ENCODE measurements at places on chromosomes 4 and X. TPM values are rescaled to one million over a fixed set of nuclear protein-coding genes. Genes with fewer than 3 reads are reported as not detected.

- no peak for DNase-seq
Measured at GRCh38 chrX:67725471-67725870, 181.7 kb downstream of the AR start.

DNA sequence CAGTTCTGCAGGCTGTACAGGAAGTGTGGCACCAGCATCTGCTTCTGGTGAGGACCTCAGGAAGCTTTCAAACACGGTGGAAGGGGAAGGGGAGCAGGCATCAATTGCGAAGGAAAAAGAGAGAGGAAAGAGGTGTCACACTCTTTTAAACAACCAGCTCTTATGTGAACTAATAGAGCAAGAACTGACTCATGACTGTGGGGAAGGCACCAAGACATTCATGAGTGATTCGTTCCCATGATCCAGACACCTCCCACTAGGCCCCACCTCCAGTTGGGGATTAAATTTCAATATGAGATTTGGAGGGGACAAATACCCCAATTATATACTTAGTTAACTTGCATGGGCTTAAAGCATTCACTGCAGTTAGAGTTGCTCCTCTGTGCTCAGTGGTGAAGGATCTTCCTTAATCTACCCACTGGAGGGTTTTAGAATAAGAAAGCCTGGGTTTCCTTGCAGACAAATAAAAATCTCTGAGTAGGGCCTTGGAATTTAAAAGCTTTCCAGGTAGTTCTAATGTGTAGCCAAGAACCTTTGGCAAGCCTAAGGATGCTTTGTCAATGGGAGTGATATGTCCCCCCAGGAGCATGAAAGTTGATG, 60.0 kb downstream of the SYNPO2 start:
- DNase-seq: no peak

DNA sequence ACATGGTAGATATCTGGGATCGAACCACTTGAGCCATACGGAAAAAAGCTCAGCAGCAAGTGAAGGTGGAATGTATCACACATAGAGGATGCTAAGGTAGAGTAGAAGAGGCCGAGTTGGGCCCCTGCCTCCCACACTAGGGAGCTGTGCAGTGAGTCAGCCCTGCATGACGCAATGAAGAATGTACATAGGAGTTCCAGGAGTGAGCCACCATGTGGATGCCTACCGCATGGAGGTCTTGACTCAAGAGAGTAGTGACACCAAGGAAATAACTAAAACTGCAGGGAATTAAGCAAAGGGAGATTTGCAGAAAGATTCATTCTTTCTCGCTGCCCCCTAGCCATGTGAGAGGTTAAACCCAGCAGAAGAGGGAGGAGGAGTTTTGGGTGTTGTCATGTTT, 389.6 kb upstream of the IGFBP7 start:
- no peak for DNase-seq

Gene TSC22D3
- 75.5 TPM for polyA plus RNA-seq

DNA sequence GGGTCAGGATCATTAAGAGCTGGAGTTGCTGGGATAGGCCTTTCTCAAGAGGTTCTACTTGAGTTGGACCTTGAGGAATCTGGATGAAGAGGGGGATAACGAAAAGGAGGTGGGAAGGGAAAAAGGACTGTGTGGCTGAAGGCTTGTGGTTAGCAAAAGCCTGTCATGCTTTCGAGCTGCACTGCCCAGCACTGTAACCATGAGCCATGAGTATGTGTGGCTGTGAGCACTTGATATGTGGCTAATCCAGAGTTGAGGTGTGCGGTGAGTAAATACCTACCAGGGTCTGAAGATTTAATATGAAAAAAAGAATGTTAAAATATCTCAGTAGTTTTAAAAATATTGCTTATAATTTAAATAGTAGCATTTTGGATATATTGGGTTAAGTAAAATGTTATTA, 11.4 kb downstream of the TMEM165 start:
- no peak for DNase-seq

Gene CT45A7
- not detected for polyA plus RNA-seq

DNA sequence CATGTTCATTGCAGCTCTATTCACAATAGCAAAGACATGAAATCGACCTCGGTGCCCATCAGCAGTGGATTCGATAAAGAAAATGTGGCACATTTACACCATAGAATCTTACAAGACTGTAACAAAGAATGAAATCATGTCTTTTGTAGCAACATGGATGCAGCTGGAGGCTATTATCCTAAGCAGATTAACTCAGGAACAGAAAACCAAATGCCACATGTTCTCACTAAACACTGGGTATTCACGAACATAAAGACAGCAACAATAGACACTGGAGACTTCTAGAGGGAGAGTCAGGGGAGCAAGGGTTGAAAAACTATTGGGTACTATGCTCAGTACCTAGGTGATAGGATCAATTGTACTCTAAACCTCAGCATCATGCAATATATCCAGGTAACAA, 180.5 kb downstream of the PPP1R2C start:
- DNase-seq: no peak

DNA sequence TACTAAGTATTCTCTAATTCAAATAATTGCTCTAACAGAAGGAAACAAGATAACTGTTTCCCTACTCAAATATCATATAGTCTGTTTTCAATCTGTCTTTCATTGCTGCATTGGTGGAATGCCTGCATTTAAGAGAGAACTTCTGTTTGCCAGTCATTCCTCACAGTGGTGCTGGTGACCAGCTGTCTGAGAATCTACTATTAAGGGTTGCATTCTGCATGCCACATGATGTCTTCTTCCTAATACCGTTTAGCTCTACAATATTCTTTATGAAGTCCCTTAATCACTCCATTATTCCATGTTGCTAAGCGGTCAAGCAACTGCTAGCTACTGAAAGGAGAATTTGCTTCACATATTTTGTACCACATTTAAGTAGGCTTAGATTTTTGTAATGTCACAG, 167.1 kb upstream of the CENPE start:
- no peak for DNase-seq

Gene FMR1NB
- 0.04 TPM for polyA plus RNA-seq

All from large intestine (tissue), 12 donors.